Right cardiac atrium (tissue), 5 donors: ENCODE measurements at places on chromosomes 5 and 9.

GRCh38 chr5:180235846-180236245 lies 26.8 kb upstream of the RASGEF1C start:
- no peak for DNase-seq

- DNase-seq = no peak
Measured at GRCh38 chr5:143217065-143217803, 186.3 kb downstream of the NR3C1 start.

- no peak for DNase-seq
Measured at GRCh38 chr5:38615981-38616451, 59.6 kb upstream of the LIFR start.

GRCh38 chr5:65290677-65291076 lies 191.0 kb downstream of the ADAMTS6 start:
- no peak for DNase-seq

GRCh38 chr9:24071716-24072115 lies 245.7 kb upstream of the ELAVL2 start:
- no peak for DNase-seq

DNA sequence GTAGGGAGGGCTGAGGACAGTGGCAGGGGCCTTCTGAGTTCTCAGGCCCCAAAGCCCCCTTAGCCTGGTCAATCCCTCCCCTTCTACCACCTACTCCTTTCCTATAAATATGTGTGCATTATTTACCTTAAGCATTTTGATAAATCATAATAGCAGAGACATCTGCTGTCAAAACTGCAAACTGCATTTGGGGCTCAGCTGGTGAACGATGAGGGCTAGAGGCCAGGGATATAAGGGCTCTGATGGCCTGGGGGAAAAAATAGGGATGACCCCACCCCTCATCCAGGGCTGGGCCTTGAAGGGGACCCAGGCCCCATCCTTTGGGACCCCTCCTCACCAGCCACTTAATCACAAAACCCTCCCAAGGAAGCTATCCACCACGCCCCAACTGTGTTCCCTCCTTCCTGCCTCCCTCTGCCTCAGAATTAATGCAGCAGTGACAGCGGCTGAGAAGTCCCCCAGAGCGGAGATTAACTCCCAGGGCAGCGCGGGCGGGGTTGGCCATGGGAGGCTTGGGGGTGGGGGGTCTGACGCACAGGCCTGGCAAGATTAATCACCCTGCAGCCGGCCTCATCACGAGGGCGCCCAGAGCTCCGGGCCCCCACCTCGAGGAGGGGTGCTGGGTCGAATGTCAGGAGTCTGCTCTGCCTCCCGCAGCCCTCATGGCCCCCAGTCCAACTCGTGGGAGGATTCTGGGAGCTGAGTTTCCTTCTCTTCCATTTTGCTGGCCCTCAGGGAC lies 42.1 kb downstream of the CXXC5 start:
- peak; percentile 82 for DNase-seq

DNA sequence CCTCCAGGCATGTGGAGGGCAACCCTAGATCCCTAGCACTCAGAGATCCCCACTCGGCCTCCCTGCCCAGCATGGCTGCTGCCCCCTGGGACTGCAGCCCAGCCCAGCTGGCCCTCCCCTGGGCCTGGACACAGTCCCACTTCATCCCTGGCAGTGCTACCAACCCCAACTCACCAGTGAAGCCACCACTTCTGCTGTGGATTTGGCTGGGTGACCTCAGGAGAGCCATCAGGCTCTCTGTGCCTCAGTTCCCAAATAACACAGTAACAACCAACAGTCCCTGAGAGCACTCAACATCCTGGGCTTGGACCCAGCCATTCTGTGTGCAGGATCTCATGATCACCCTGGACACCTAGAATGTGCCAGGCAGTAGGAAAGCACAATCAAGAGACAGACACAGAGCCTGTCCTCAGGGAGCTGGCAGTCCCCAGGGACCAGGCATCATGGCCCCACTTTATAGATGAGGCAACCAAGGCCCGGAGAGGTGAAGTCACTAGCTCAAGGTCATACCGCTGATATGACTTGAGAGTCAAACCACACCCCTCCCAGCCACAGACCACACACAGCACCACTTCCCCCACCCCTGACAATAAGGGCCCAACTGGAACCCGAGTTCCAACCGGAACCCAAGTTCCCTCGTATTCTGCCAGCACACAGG lies 4.7 kb upstream of the PSMB7 start:
- DNase-seq = no peak

GRCh38 chr5:89117124-89117644 lies 234.2 kb upstream of the MEF2C start:
- DNase-seq = no peak

- DNase-seq = no peak
Measured at GRCh38 chr5:176429972-176430371, 13.6 kb upstream of the CLTB start.

- no peak for DNase-seq
Measured at GRCh38 chr5:5951953-5952352, 426.4 kb downstream of the MED10 start.

DNA sequence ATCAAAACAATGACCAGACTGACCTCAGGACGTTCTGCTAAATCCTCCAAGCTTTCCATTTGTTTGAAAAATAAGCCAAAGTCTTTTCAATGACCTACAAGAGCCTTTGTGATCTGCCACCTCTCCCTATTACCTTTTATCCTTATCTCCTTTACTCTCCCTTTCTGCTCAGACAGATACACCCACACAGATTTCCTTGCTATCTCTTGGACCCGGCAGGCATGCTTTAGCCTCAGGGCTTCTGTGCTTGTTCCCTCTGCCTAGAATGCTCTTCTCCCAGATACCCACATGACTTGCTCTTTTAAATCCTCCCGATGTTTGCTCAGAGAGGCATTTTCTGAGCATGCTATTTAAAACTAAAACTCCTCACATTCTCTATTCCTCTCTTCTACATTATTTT lies 8.9 kb upstream of the ELOVL7 start:
- no peak for DNase-seq

- no peak for DNase-seq
Measured at GRCh38 chr5:36392818-36393217, 91.1 kb upstream of the RANBP3L start.

DNA sequence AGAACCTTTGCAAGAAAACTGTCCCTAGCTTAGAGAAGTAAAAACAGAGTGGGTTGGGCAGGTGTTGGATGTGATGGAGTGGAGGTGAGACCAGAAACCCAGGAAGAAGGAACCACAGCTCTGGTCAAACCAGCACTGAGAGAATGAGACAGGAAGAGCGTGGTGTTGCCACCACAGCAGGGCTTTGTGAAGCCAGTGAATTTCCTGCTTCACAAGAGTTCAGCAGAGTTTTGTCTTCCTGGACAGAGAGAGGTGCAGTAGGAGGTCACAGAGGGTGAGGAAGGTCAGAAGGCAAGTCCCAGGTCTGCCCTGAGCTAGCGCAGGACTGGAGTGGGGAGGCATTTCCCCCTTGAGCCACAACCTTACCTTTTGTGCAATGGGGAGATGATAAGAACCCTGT lies 2306.2 kb upstream of the ACO1 start:
- no peak for DNase-seq

DNA sequence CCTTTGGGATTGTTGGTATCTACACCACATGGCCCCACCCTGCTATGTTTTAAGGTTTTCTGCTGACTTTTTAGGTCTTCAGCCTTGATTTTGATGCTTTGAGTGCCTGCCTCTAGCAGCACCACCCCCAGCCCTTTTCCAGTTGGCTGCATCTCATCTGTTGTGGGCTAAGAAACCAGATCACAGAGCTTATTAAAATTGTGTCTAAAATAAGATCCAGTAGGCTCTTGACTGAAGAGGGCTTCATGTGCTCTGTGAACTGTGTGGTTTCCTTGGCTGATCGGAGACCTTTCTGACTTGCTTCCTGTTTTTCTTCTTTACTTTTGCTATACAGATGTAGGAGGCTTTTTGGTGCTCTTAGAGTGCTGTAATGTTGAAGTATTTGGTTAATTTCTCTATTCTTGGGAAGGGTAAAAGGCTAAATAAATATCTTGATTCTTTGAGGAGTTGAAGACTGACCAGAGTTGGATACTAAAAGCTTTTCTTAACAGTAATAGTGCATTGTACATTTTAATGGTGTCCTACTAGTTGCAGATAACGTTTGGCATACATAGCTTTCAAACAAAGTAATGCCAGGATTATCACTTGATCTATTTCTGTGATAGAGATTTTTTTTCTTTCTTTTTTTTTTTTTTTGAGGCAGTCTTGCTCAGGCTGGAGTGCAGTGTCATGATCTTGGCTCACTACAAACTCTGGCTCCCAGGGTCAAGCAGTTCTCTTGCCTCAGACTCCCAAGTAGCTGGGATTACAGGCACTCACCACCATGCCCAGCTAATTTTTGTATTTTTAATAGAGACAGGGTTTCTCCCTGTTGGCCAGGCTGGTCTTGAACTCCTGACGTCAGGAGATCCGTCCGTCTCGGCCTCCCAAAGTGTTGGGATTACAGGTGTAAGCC lies 4.5 kb downstream of the UBE2D2 start:
- DNase-seq = no peak

DNA sequence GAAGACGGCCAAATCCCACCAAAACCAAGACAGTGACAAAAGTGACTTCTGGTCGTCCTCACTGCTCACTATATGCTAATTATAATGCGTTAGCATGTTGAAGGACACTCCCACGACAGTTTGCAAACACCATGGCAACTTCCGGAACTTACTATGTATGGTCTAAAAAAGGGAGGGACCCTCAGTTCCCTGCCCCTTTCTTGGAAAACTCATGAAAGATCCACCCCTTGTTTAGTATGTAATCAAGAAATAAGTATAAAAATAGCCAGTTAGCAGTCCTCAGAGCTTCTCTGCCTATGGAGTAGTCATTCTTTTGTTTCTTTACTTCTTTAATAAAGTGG lies 9.5 kb downstream of the FCN2 start:
- DNase-seq = no peak

DNA sequence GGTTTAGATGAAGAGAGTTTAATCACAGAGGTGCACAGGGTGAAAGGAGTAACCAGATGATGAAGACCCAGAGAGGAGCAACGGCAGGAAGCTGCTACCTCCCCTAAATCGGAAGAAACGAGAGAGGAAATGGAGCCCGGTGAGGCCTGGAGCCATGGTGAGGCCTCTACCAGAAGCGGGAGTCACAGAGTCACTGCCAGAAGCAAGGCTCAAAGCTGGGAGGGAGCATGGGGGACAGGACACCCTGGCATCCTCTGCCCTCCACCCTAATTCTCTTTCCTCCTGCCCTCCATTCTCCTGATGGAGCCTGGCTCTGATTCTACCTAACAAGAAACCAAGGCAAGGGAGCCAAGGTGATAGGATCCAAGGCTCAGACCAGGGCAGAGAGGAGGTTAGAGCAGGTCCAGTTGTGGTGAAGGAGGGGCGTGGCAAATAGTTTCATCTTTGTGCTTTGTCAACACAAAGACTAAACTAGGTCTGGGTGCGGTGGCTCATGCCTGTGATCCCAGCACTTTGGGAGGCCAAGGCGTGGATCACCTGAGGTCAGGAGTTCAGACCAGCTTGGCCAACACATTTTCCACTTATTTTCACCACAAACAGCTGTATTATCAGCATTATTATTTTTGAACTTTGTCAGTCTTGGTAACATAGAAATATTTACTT lies 134.4 kb upstream of the RAI14 start:
- no peak for DNase-seq

- no peak for DNase-seq
Measured at GRCh38 chr5:113118298-113118697, 141.7 kb downstream of the DCP2 start.

DNA sequence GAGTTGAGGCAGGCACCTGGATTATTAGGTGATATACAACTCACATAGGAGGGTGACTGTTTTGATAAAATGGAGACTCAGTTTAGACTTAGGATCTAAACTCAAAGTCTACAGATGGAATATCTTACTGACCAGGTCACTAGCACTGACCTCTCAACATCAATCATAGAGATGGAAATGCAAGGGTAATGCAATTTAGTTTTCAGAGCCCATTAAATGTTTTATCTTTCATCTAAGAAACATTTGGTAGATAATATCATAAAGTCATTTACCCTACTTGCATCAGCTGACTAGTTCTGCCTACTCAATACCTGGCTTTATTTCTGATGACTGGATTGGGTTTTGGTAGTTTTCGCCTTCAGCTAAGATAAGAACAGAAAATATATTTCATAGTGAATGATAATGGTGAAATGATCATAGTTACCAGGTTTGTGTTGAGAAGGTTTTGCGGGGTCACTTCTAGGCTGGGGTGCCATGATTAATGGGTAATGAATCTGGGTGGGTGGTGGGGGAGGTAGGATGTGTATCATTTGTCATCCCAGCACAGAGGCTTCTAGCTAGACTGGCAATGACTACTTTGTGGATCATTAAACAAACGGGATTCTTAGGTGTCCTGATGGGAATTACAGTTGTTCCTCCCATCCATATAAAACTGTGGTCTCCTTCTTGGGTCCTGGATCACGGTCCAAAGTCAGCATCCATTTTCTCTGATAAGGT lies 173.4 kb downstream of the PPP2R2B start:
- DNase-seq = no peak

- DNase-seq = no peak
Measured at GRCh38 chr5:55222092-55222984, 4.8 kb downstream of the MCIDAS start.

DNA sequence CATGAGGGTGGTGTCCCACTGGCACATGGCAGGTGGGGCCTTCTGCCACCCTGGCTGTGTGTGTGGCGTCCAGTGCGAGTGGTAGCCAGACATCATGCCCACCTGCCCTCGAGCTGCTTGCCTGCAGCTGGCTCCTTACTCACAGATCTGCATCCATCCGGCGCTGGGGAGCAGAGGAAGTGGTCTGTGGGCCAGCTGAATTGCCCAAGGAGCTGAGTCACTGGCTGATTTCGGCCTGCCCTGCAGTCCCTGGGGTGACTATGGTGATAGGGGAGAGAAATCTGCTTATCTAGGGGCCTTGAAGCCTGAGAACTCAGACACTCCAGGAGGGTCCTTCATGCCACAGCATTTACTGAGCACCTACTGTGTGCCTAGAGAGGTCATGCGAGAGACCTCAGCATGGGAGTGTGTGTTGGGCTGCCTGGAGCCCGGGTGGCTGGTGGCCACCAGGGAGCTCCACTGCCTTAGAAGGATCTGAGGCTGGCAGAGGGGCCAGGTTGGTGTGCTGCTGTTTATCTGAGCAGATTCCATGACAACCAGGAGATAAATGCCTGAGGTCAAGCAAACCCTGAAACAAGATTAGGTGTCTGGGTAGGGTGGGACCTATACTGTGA lies 57.1 kb downstream of the SLC22A5 start:
- peak; percentile 83 for DNase-seq
